ENCODE measurements at places on chromosomes 4 and X.

DNA sequence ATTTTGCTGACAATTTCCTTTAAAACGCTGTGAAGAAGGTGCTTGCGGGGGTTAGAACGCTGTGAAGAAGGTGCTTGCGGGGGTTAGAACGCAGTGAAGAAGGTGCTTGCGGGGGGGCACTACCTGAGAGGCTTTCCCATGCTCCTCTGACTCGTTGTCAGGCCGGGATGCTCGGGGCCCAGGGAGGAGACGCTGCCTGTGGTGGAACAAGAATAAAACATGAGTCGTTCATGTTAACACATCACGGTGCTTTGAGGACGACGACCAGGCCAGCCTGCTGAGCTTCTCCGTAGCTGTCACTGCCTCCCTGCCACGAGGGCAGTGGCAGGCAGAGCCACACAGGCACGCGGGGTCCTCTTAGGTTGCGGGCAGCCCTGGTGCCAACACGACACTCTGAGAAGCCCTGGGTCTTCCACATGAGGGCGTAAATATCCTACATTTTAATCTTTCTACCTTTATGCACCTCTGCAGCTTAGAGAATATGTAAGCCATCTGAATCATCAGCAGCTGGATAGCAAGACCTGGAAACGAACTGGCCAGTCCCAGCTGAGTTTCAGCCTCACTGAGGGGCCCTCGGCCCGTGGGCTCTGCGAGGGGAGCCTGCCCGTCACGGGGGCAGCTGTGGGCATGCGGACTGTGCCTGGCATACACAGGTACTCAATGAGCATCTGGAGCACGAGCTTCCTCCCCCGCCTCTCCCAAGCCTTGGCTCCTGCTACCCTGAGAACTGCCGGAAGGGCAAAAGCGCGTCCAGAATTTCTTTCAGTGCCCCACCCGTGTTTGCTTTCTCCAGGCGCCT lies 47.0 kb downstream of the FGFRL1 start:
- no peak for DNase-seq

- no peak for DNase-seq
These were observed 196.7 kb downstream of the ZNF330 start for GRCh38 chr4:141417387-141417786.

GRCh38 chrX:107674480-107675364 lies 46.4 kb downstream of the PRPS1 start:
- peak; percentile 16 for DNase-seq

GRCh38 chrX:252957-253291 lies 28.3 kb upstream of the PLCXD1 start:
- no peak for DNase-seq

GRCh38 chrX:69238887-69239231 lies 73.6 kb upstream of the PJA1 start:
- DNase-seq = no peak

DNA sequence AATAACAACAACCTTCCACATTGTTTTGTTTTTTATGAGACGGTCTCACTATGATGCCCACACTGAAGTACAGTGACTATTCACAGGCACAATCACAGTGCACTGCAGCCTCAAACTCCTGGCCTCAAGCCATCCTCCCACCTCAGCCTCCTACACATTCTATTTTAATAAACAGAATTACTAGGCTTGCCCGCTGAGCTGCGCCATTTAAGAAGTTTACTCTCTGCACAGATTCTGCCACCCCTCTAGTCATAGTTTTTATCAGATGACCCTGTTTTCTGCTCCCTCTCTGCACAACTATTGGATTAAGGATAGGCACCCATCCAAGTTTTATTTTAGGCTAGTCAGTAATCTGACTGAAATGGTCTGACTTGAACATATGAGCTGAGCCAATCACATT lies 11.3 kb upstream of the COX18 start:
- DNase-seq = no peak

DNA sequence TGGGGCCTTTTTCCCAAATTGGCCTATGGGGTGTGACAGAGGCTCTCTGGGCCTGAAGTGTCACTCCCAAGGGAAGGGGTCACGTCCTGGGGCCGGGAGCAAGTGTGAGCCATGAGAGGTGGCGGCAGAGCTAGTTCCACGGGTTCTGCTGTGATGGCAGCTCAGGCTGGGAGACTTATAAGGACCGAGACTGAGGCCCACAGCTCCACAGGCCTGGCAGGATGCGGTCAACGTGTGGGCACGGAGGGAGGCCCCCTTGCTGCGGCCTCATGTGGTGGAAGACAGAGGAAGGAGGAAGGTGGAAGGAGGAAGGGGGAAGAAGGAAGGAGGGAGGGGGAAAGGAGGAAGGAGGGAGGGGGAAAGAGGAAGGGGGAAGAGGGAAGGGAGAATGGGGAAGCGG lies 7.2 kb upstream of the CPLX1 start:
- DNase-seq = no peak

DNA sequence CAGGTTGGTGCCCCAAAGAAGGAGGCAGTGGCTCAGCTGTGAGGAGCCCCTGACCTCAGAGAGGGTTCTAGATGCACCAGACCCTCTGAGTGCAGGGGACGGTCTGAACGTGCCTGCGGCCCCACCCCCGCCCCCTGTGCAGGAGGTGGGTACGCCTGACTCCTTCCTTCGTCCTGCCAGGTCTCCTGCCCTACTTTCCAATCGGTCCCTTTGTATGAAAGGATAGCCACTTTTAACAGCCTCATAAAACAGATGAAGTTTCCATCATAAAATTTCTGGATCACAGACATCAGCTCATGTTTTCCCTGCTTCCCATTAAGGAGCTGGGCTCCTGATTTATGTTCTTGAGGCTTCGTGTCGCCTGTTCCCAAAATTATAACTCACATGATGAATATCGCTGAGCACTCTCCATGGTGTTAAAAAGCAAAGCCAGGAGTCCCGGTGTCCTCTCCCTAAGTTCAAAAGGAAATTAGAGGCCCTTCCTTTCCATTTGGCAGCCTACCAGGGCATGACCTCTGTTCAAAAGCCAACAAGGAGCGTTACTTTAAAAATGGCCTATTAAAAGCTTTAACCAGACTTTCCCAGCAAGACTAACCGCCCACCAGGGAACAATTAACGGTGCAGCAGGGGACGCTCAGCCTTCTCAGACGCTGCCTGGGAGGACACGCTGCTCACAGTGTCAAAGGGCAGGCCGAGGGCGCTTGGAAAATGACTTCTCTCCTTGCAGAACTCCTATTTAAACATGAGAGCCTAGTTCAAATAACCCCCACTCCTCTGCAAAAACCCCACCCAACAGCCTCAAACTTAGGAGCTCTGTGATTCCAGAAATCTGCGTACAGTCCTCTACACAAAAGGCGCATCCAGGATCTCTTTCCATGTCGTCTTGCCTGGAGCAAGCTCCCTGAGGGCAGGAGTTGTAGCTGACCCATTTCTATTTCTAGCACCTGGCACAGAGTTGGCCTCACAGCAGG lies 181.9 kb downstream of the AFAP1 start:
- no peak for DNase-seq

Data from GM13976 (cell line).